AG08396 (cell line): ENCODE measurements at places on chromosomes 1 and 21.

DNA sequence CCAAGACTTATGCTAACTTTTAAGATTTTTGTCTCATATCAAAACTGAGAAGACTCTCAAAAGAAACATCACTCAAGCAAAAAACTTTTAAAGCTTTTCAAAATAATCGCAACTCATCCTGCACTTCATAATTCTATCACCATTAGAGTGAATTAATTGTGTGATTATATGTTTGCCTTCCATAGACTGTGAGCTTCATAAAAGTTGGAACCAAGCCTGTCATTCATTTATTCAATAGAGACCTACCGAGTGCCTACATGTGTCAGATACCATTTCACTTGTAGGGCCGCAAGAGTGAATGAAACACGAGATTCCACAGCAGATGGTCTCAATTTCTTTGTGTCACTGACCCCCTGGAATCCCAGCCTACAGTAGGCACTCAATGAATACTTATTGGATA is 106.4 kb downstream of the RHOU start:
- DNase-seq: no peak

- DNase-seq: no peak
Observed at GRCh38 chr21:21713651-21714180, 715.5 kb downstream of the NCAM2 start.

GRCh38 chr1:10128101-10128765 is 82.1 kb upstream of the KIF1B start:
- no peak for DNase-seq

GRCh38 chr1:245984390-245985155 is 522.5 kb downstream of the SMYD3 start:
- no peak for DNase-seq

- DNase-seq: no peak
Observed at GRCh38 chr1:45544530-45544929, 6.1 kb upstream of the AKR1A1 start.

DNA sequence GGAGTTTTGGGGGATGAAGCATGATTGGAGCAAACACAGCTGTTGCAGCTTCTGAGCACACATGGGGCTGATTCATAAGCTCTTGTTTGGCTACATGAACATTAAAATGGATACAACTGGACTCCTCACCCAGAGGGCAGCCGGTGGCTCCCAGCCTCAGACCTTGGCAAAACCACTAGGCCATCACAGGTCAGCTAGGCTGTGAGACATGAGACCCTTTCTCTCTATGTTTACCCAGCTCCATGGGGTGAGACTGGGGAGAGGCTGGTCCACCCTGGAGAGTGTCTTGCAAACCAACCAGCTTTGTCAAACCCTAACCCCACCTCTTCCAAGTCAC is 388.7 kb downstream of the PTPRU start:
- DNase-seq: no peak

DNA sequence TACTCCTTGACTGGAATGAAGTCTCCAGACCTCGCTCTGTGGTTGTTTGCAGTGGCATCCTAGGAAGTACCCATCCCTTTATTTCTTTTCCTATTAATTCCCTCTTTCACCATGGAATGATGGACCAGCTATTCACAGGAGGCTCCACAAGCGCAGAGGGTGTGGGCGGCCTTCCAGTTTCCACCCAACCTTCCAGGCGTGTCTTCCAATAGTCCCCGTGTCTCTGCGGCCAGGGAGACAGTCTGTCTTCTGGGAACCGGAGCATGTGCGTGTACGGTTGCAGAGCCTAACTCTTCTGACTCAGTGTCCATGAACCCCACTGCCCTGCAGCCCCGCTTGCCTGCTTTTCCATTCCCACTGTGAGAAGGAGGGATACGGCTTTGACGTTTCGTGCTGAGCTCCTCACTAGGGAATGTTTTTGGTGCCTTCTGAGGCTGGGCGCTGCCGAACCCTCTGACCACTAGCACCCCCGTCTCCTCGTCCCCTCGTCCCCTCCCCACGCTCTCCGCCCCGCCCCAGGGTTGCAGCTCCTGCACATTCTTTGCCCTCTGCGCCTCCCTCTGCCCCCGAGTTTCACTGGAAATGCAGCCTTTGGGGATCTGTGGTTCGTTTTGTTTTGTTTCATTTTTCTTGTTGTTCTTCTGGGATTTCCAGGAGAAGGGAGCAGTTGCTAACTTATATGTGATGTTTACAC is 26.3 kb upstream of the FAM3B start:
- no peak for DNase-seq

- no peak for DNase-seq
Observed at GRCh38 chr1:41734201-41734970, 184.3 kb downstream of the HIVEP3 start.

GRCh38 chr1:8711151-8711550 is 106.3 kb downstream of the RERE start:
- DNase-seq: no peak
